ENCODE measurements at places on chromosomes 16 and 17.

DNA sequence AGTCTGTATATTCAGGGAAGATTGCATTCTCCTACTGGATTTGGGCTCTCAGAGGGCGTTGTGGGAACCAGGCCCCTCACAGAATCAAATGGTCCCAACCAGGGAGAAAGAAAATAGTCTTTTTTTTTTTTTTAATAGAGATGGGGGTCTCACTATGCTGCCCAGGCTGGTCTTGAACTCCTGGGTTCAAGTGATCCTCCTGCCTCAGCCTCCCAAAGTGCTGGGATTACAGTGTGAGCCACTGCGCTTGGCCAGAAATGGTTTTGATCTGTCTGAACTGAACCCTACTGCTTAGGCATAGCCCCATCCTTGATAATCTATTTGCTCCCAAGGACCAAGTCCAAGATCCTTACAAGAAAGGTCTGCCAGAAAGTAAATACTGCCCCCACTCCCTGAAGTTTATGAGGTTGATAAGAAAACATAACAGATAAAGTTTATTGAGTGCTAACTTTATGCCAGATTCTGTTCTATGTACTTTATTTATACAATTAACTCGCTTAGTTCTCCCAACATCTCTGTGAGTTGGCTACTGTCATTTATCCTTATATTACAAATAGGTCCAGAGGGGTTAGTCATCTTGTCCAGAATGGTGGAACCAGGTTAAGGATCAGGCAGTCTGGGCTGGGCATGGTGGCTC, 13.5 kb downstream of the G6PC1 start:
- DNase-seq: no peak

GRCh38 chr17:17738901-17739300, 57.6 kb downstream of the RAI1 start:
- no peak for DNase-seq

GRCh38 chr17:3602499-3602898, 6.7 kb downstream of the TRPV1 start:
- peak; percentile 5 for DNase-seq

GRCh38 chr17:31583772-31584356, 192.4 kb downstream of the RAB11FIP4 start:
- DNase-seq: no peak

- DNase-seq: no peak
Measured at GRCh38 chr17:48439875-48440505, 10.0 kb upstream of the SKAP1 start.

DNA sequence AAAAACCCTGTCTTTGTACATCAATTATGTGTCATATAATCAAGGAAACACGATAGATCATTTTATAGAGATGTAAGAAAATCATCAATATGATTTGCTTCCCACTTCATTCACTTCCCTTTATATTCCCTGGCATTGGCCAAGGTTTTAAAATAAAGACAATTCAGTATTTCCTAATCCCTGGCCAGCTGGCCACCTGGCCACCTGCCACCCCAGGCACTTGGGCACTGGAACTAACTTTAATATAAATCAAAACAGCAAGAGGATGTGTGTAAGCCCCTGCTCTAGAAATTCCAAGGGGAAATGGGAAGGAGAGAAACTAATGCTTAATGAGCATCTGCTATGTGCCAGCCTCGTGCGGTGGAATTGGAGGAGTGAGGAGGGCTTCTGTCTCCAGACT, 58.6 kb upstream of the TOB1 start:
- no peak for DNase-seq

- no peak for DNase-seq
Measured at GRCh38 chr16:31513126-31513525, 4.9 kb upstream of the RUSF1 start.

GRCh38 chr16:49912721-49913120, 56.8 kb upstream of the ZNF423 start:
- no peak for DNase-seq

DNA sequence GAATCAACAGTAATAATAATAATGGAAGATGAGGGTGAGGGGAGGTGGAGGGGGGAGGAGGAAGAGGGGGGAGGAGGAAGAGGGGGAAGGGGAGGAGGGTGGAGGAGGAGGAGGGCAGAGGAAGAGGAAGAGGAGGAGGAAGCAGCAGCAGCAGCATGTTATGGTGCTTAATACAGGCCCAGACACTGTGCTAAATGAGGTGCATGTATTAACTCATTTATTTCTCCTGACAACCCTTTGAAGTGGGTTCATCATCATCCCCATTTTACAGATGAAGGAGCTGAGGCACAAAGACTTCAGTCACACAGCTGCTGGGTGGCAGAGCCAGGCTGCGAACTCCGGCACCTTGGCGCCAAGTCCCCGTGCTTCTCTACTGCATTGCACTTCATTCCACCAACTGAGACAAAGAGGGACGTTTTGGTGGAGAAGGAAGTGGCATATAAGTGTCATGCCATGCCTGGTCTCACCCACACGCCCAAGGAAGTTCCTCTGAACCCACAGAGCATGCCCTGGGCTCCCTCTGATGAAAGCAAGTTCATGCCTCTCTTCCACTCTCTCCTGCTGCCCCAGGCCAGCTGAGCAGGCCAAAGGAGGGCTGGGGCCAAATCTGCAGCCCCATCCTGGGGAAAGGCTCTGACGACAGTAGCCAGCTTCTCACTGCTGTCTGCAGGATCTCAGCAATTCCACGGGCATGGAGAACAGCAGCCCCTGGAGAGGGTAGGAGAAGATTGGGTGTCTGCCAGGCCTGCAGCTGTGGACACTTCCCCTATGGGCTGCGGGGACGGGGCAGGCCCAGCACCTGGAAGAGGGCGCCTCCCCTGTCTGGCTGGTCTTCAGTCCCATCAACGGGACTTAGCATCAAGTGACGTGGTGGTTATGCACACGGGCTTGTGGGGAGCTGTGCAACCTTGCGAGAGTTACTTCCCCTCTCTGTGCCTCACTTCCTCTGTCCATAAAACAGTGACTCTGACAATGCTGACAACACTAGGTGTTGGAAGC, 21.8 kb downstream of the XYLT1 start:
- DNase-seq: no peak

GRCh38 chr16:85888405-85889331, 10.3 kb upstream of the IRF8 start:
- DNase-seq: no peak

- DNase-seq: no peak
Measured at GRCh38 chr16:51757124-51757470, 606.0 kb upstream of the SALL1 start.

- DNase-seq: no peak
Measured at GRCh38 chr16:55149622-55150021, 174.4 kb upstream of the IRX6 start.

DNA sequence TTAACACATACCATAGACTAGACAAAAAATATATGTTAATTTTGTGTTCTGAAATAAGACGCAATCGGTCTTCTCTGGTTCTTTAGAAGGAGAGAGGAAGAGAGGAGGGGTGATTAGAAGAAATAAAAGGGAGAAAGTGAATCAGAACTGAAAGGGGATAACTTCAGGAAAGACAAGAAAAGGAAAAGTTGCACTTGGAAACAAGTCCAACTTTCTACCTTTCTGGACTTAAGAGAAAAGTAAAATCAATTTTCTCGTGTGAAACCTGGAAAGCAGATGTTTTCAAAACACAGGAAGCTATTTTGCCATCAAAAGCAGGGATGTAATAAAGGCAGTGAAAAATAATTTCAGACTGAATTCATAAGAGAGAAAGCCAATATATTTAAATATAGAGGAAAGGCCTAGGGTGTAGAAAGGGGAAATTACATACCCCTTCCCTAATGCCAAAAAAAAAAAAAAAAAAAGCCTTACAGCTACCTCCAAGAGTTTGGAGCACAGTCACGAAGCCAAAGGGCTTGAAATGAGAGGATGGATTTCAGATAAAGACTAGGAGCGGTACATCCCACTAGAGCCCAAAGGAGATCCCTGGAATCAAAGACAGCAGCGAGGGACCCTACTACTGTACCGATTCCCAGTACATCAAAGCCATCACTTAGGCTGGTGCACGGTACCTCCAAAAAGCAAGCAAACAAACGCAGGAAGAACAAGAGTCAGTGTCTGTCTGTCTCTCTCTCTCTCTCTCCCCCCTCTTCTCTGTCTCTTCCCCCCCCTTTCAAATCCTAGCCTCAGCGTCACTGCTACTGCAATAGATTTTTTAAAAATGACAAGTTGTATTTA, 12.1 kb upstream of the ZFHX3 start:
- no peak for DNase-seq

DNA sequence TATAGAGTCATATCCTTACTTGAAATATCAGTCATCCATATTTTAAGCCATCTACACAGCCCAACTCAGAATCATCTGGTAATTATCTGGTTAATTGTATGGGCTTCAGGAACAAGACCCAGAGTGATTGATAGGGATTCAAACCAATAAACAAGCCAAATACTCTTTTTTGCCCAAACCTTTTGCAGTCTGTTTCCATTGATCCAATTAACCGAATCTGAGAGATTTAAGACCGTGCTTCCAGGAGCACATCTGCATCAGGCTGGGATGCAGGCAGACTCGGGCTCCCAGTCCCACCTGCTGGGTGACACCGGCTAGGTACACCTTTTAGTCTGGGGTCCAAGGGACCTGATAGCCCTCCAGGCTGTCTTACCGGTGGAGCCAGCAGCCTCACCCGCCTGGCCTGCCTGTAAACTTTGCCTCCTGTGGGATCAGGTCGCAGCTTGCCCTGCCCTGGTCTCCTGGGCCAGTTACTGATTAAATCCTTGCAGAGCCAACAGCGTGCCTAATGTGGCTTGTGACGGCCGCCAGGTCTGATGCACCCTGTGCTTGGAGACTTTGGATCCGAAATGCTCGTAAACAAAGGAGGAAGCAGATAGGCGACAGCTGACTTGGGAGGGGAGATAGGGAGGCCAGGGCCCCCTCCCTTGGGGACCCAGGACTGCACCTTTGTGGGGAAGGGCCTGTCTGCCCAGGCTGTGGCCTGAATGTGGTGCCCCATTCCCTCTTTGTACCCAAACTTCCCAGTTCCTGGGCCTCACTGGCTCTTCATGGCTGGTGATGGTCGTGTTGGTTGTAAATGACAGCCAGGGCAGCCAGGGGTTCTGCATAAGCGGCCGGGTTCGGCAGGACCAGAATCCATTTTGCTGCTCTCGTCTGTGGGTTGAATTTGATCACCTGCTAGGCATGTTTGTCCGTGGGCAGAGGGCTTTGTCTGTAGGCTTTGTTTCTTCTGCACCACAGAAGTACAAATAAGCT, 3.8 kb downstream of the CMIP start:
- DNase-seq: no peak

DNA sequence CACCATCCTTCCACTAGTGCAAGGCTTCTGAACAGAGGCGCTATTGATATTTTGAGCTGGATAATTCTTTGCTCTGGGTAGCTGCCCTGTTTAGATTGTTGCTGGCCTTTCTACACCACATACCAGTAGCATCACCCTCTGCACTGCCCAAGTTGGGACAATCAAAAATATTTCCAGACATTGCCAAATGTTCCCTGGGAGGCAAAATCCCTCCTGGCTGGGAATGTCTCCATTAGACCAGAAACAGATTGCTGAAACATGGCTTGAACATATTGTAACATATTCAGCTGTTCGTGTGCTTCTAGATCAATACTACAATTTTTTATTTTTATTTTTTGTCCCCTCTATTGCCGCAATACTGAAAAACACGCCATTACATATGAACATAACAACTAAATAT, 174.6 kb downstream of the ABCA8 start:
- no peak for DNase-seq

GRCh38 chr17:8728971-8729370, 15.7 kb downstream of the CCDC42 start:
- DNase-seq: no peak

- no peak for DNase-seq
Measured at GRCh38 chr16:1435921-1436697, 5.2 kb downstream of the PERCC1 start.

DNA sequence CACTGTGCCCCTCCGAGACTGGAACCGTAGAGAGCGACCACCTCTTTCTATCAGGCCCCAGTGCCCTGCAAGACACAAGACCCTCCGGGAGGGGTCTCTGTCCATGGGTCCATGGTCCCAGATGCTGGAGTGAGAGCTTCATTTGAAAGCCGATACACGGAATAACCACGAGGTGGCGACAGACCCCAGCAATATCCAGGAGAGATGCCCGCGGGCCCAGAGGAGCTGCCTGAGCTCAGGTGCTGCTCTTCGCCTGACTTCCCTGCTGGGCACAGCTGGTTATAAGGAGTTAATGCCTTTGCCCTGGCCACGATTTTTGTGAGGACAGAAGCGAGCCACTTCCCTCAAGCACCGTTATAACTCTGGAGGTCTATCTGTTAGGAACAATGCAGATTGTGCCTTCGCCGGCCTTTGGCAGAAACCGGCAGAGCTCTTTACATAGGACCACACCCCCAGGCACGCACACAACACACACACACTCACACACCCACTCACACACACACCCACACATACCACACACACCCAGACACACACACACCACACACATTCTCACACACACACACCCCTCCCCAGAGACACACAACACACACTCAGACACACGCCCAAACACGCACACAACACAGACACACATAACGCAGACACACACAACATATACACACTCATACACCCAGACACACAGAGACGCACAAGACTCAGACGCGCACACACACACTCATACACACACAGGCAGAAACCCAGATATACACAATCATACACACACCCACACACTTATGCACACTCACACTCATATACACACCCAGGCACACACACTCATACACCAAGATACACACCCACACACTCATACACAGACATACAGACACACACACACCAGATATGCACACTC, 436.4 kb downstream of the SOX9 start:
- peak; percentile 54 for DNase-seq

DNA sequence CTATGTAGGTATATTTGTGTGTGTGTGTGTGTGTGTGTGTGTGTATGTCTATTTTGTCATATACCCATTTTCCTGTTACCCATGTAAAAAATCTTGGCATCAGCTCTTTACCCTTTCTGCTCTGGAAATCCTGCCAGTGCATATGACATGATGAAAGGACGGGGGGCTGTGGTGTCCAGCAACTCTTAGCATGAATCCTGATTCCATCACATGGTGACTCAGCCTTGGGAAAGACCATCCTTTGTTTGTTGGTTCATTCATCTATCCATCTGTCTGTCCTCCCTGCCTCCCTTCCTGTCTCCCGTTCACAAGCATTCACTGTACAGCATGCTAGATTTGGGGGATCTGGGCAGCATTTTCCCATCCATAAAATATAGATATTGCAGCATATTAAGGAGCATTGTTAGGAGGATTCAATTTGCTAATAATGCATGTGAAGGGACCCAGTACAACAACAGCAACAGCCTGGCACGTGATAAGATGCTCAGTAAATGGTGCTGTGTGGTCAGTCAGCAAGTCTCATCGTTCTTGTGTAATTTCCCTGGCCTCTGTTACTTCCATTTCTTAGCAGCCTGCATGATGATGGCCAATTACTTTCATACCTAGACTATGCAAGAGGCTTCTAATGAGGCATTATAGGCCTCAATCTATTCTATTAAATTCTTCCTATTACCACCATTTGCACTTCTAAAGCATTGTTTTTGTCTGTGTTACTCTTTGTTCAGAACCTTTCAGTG, 191.0 kb downstream of the PRKCA start:
- DNase-seq: no peak

DNA sequence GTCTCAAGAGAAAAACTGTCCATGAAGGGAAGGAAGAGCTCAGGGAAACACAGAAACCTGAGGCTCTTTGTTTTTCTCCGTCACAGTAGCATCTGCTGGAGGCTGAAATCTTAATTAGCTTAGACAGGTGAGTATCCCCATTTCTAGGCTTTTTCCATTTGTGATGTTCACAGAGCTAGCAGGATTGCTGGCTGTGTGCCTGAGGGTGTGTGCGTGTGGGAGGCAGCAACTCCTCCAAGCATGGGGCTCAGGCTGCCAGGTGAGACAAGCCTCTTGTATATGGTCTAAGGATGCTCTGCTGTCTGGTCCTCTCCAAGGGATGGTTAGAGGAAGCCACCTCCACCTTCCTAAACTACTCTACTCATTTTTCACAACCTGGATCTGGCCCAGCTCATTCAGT, 569.9 kb downstream of the HS3ST4 start:
- DNase-seq: no peak
